ENCODE measurements at places on chromosomes 11 and 22.

DNA sequence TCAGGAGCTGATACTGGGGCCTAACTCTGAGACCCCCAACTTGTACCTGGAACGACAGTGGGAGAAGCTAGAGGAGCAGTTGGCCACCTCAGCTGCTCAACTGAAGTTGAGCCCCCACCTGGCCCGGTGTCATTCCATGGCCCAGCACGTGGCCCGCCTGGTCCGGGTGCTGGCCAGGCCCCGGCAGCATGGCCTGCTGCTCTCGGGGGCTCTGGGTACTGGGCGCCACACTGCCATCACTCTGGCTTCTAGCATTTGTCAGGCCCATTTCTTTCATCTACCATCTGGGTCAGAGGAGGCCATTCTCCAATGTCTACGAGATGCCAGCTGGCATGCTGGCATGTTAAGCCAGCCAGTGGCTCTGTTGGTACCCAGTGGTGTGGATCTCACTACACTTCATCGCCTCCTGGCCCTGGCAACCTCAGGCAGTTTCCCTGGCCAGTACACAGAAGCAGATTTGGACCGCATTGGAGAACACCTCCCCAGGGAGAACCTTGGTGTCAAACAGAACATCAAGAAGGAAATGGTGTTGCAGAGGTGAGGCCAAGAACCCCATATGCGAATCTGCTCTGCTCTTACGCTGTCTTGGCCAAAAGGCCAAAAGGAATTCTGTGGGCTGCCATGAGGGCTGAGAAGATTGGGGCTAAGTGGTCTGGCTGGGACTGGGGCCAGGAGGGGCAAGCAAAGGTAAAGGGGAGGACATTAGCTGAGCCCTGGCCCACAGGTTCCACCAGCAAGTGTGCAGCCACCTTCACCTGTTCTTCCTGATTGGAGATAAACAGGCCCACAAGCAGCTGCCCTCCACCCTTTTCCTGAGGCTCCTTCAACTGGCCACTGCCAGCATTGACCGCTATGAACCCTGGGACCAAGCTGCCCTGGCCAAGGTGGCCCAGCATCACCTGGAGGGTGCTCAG, 45.4 kb downstream of the RRP8 start:
- DNase-seq, result no peak

DNA sequence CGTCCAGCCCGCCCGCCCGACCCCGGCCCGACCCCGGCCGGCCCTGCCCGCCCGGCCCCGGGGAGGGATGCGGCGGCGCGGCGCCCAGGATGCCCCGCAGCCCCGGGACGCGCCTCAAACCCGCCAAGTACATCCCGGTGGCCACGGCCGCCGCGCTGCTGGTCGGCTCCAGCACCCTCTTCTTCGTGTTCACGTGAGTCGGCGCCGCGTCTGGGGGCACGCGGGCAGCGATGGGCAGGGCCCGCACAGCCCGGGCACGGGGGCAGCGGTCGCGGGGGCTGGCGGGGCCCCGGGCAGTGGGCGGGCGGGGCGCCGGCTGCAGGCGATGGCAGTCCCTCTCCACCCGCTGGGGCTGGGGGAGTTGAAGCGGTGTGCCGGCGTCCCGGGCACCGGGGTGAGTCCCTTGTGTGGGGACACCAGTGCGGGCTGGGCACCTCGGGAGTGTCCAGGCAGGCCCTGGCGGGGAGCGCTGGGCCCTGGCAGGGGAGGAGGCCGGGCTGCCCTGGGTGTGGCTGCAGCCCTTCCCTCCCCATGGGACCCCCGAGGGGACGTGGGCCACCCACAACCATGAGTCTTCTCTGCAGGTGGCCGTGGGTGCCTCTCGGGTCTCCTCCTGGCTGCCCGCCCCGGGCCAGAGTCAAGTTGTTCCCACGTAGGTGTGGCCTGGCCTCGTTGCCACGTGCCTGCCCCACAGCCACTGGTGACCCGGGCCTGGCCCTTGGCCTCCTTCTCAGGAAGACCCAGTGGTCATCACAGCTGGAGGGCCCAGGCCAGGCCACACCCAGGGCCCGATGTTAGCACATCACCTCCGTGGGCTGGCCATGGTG, 468 bp downstream of the ZDHHC8 start:
- peak; percentile 35 for DNase-seq

- DNase-seq, result peak; percentile 19
Measured at GRCh38 chr11:93623179-93623578, 38.3 kb upstream of the CEP295 start.

- no peak for DNase-seq
Measured at GRCh38 chr11:4049006-4049405, 45.6 kb upstream of the RRM1 start.

DNA sequence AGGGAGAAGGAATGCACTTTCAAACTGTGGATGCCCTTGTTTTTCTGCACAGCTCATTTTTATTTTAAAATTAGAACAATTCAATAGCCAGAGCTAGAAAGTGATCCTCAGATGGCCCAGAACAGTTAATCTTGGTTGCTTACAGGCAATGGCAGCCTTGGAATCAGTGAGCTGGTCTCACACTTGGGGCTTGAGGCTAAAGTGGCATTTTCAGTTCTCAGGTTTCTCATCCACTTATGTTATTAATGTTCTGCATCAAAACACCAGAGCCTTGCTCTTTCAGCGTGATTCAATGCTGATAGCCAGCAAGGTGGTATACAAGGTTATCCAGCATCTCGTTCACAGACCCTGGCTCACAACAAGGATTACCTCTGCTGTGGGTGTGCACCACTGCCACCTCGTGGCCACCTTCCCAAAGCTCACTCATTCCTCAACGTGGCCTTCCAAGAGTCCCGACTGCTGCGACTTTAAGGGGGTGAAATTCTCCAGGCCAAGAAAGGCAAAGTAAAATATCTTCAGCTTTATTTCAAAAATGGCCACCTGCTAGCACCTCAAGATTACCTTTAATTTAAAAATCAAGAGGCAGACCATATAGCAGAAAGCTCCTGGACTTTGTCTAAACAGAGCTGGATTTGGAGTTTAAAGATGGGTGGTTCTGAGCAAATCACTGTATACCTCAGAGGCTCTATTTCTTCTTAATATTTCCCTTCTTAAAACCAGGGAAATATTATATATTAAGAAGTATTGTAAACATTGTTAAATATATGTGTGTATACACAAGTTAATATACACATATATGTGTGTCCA, 34.2 kb upstream of the FSHB start:
- peak; percentile 82 for DNase-seq

DNA sequence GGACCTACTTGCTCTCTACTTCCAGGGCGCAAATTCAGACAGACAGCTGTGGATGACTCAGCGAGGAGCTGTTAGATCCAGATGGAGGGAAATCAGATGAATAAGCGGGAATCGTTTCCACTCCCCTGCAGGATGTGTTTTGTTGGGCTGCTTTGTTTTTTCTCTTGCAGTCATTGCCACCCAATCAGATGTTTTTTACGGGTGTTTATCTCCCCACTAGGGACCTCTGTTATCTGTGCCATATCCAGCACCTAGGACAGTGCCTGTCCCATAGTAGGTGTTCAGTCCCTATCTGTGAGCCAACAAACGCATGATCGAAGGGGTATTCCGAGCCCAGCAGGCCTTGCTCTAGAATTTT, 51.1 kb upstream of the PARVG start:
- DNase-seq, result no peak

GRCh38 chr22:43152003-43152356, 621 bp downstream of the TSPO start:
- DNase-seq, result no peak

Data from hepatocyte (in vitro differentiated cells).